ENCODE measurements at places on chromosomes 5 and 9.
A peak's percentile ranks its signal among the peaks of the same experiment; 100 is the strongest.

DNA sequence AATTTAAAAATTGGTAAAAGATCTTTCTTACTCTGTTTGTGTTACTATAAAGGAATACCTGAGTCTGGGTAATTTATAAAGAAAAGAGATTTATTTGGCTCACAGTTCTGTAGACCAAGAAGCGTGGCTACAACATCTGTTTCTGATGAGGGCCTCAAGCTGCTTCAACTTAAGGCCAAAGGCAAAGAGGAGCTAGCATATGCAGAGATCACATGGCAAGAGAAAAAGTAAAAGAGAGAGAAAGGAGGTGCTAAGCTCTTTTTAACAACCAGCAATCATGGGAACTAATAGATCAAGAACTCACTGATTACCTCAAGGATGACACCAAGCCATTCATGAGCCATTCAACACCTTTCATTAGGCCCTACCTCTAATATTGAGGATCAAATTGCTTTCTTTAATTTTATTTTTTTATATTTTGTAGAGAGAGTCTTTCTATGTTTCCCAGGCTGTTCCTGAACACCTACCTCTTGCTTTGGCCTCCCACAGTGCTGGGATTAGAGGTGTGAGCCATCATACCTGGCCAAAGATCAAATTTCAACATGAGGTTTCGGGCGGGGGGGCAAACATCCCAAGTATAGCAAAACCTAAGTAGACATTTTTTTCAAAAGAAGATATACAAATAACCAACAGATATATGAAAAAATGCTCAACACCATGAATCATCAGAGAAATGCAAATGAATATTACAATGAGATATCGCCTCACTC, 16.0 kb upstream of the SHC3 start:
- no peak for DNase-seq

GRCh38 chr5:106818552-106818951, 852.2 kb downstream of the EFNA5 start:
- no peak for DNase-seq

GRCh38 chr9:137464291-137464999, 5.3 kb upstream of the NSMF start:
- no peak for DNase-seq

DNA sequence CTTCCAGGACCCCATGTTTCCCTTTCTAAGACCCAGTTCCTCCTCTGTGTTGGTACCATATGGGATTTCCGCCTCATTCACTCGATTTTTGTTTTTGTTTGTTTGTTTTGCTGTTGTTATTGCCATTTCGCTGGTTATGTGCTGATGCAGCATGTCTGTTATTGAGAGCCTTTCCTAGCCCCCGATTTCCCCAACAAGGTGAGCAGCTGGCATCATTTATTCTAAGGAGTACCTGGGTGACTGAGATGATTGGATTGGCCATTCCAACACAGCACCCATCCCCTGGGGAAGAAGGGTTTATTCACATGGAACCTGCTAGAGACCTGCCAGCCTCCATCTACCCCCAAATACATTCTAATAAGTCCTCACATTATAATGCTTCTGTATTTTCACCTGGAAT, 2.7 kb downstream of the GLRA1 start:
- DNase-seq = no peak

- DNase-seq = no peak
These were observed 54.9 kb downstream of the DUSP1 start for GRCh38 chr5:172715931-172716682.

GRCh38 chr5:146051678-146052077, 53.7 kb downstream of the PLAC8L1 start:
- no peak for DNase-seq

DNA sequence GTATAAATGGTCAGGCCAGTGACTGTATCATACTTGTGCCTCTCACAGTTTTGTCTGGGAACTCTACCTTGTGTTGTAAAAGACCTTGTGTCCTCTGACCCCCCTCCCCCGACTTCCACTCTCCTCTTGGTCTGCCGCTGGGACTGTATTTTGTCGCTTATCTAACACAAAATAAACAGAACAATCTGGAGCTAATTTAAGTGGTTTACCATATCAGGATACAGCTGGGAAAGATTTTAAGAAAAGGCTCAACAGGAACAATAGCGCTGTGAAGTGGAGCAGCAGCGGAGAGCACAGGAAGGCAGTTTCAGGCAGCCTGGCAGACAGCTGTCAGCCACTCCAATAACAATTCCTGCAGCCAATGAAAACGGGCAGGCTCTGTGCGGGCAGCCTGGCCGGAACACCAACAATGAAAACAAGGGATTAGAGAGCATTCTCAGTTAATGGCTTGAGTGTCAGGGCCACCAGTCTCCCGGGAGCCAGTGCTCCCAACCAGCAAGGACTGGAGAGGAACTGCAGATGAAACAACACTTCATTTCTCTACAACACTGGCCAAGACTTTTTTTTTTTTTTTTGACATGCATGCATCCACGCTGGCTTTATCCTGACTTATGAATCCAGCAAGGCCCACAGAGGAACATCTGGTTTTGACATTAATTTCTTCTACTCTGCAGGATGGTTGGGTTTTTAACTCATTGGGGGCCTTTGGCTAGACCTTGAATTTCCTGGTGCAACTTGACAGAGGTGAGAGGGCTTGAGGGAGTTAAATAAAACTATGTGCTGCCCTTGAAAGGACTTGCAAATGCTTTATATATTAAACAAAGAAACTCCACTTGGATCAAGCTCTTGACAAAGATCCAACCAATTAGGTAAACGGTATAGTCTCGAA, 76.7 kb downstream of the ARSB start:
- peak; percentile 93 for DNase-seq

- no peak for DNase-seq
These were observed 268.0 kb upstream of the MVB12B start for GRCh38 chr9:126058591-126058990.

- DNase-seq = no peak
These were observed 3.3 kb upstream of the SMC5 start for GRCh38 chr9:70255486-70255885.

- no peak for DNase-seq
These were observed 67.2 kb downstream of the TTC39B start for GRCh38 chr9:15239816-15240215.

- no peak for DNase-seq
These were observed 2051.0 kb downstream of the EFNA5 start for GRCh38 chr5:105619725-105620124.

- DNase-seq = no peak
These were observed 9.1 kb downstream of the MEGF10 start for GRCh38 chr5:127299678-127300077.
